Stimulated activated CD4-positive, alpha-beta T cell treated with anti-CD3 and anti-CD28 coated beads, Interleukin-15, amount 100 ng/mL, for 24 hours (primary cell): ENCODE measurements at places on chromosomes 2 and 18.

DNA sequence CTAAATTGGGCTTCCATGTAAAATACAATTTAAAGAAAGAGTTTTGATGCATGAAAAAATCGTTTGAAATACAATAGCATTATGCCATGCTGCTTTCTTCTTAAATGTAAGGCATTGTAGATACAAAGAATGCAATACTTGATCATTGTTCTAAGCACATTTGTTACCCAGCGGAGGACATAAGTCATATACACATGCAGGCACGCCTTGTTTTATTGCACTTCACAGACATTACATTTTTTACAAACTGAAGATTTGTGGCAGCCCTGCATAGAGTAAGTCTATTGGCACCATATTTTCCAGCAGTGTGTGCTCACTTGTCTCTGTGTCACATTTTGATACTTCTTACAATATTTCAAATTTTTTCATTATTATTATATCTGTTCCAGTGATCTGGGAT is 345.0 kb downstream of the CLIP4 start:
- DNase-seq: no peak

- no peak for DNase-seq
Observed at GRCh38 chr2:157748371-157749142, 119.9 kb upstream of the ACVR1C start.

DNA sequence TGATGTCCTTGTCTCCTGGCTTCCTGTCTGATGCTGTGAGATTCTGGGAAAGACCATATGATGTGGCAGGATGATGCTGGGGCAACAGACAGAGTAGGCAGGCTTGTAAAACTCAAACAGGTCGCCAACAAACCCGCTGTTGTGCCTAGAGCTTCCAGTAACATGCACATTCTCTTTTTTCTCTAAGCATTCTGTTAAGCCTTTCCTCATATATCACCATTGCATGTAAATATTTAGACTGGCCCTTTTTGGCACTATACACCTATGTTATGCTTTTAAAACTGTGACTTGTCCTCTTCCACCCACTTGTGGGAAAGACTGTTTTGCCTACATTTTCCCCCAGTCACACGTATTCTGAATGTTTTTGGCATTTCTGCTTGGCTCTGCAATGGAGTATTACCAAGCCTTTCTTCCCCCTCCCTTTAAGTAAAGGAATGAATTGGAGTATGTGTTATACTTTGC is 250.4 kb upstream of the TANK start:
- DNase-seq: no peak

DNA sequence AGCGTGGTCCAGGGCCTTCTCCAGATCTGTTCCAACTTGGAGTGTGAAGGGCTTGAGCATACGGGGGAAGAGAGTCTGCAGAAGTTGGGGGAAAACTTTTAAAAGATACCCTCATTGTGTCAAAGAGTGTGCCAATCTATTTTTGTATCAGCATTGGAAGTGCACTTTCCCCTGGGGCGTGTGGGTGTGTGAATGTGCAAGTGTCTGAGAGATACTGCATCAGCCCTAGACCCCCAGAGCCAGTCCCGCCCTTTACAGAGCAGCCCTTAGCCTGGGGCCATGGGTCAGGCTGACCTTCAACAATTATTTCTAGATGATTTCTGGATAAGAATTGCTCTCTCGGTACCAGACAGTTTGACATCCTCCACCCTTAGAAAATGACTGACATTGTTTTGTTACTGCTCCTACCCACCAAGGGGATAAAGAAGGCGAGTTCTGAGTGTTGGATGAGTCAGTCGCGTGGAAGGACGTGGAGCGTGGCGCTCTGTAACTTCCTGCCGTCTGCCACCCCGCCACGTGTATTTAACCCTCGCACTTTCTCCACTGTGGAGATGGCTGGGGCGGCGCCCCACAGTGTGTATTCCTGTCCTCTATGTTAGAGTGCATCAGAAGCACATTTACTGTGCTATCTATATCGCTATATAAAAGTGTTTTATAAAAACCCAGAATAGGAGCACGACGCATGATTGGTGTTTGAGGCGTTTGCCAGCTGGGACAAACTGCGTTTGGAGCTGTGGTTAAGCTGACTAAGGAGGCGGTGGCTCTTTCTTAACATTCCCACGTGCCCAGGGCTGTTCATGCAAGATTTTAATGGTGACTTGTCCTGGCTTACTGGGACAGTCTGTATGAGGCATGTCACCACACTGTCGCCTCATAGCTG is 122.6 kb downstream of the CABLES1 start:
- no peak for DNase-seq
